SJSA1 (cell line): ENCODE measurements at places on chromosomes 7 and 10. TPM values are rescaled to one million over a fixed set of nuclear protein-coding genes. Genes with fewer than 3 reads are reported as not detected.

- no peak for DNase-seq
- H3K27me3 ChIP-seq: peaks cover 9% of the 10 kb centered on the region
- no peaks in the 10 kb centered on the region for H3K4me1 ChIP-seq
- no peaks in the 10 kb centered on the region for H3K36me3 ChIP-seq
- H3K27ac ChIP-seq: no peak overlapping the region
Measured at GRCh38 chr10:1657479-1657878, 79.8 kb downstream of the ADARB2 start.

DNA sequence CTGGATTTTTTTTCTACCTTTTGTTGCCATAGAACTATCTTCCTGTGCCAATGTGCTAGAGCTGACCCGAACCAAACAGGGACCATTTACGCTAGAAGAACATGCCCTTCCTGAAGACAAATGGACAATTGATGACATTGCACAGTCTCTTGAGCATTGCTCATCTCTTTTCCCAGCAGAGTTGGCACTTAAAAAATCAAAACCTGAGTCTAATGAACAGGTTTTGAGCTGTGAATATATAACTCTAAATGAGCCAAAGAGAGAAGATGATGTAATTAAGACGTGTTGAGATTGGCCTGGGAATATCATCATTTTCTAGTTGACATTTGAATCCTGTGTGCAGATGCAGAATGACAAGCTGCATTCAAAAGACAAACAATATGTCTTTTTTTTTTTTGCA is 37.1 kb downstream of the TRUB1 start:
- peaks cover 9% of the 10 kb centered on the region; the same call in 1 of the 2 replicates for H3K4me1 ChIP-seq
- H3K4me3 ChIP-seq: no peak overlapping the region
- no peak overlapping the region for H3K27ac ChIP-seq
- peaks cover 12% of the 10 kb centered on the region; the same call in 1 of the 2 replicates for H3K36me3 ChIP-seq
- DNase-seq: no peak

Gene CYP2C9
- total RNA-seq: not detected in 2 replicates

GRCh38 chr7:6442114-6442513 is 5.6 kb downstream of the DAGLB start:
- peak; percentile 66 for DNase-seq
- peak overlapping the region; percentile 100 for H3K27ac ChIP-seq
- H3K4me3 ChIP-seq: no peak overlapping the region
- H3K36me3 ChIP-seq: peaks cover 42% of the 10 kb centered on the region

GRCh38 chr7:38310591-38311101 is 37.2 kb upstream of the TARP start:
- H3K27me3 ChIP-seq: peaks cover 33% of the 10 kb centered on the region
- DNase-seq: no peak
- H3K27ac ChIP-seq: no peak overlapping the region
- no peaks in the 10 kb centered on the region for H3K4me1 ChIP-seq
- no peak overlapping the region for H3K4me3 ChIP-seq
- no peaks in the 10 kb centered on the region for H3K36me3 ChIP-seq

Gene ENTPD1
- not detected in 2 replicates for total RNA-seq

- H3K36me3 ChIP-seq: no peaks in the 10 kb centered on the region; the same call in 1 of the 2 replicates
- no peaks in the 10 kb centered on the region for H3K27me3 ChIP-seq
- H3K27ac ChIP-seq: no peak overlapping the region
- DNase-seq: no peak
- peaks cover 6% of the 10 kb centered on the region for H3K4me1 ChIP-seq
Measured at GRCh38 chr10:124671486-124672075, 72.6 kb downstream of the FAM53B start.

GRCh38 chr7:44713680-44714335 is 34.8 kb upstream of the ZMIZ2 start:
- H3K4me1 ChIP-seq: no peaks in the 10 kb centered on the region
- no peaks in the 10 kb centered on the region for H3K27me3 ChIP-seq
- no peak overlapping the region for H3K27ac ChIP-seq
- H3K4me3 ChIP-seq: no peak overlapping the region
- H3K36me3 ChIP-seq: peaks cover 3% of the 10 kb centered on the region; the same call in 1 of the 2 replicates

DNA sequence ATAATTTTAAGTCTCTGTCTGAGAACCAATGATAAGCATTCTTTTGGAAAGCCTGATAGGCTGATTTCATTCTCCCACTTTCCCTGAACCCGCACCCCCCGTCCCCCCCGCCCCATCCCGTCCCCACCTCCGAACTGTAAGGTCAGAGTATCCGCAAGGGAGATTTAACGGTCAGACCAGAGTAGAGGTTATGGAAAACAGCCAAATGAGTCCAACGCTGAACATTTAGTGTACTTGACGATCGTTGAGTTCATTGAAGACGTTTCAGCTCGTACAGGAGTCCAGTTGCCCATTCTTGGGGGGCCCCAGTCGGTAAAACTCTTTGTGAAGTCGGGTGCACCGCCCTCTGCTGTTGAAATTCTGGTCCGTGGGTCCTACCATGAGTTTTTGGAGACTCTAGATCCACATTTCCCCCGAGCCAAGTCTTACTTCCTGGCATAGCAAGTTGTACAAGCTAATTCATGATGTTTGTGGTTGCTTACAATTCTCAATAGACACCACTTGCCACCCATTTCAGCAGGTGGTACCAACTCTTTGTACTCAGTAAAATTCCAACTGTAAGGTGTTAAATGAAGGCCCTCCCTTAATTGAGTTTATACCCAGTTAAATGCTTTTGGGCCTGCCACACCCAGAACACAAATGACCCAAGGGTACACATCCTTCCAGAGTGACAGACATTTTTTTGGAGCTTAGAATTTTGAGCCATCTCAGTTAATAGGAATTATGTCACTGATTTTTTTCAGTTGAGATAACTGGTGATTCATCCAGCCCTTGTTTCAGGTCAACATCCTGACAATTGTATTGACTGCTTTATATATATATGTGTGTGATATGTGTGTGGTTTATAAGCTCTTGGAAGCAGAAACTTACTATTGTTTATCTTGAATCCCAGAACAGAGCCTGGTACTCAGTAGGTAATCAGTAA is 1.2 kb downstream of the MARCHF5 start:
- peak; percentile 43 for DNase-seq
- peak overlapping the region; percentile 81 for H3K4me3 ChIP-seq
- H3K27me3 ChIP-seq: no peaks in the 10 kb centered on the region
- peaks cover 20% of the 10 kb centered on the region for H3K36me3 ChIP-seq

- no peak for DNase-seq
- no peaks in the 10 kb centered on the region for H3K27me3 ChIP-seq
- H3K27ac ChIP-seq: no peak overlapping the region
- H3K4me1 ChIP-seq: peaks cover 10% of the 10 kb centered on the region
Measured at GRCh38 chr10:26481914-26482550, 43.9 kb downstream of the APBB1IP start.

Gene ASZ1
- total RNA-seq: not detected in 2 replicates

DNA sequence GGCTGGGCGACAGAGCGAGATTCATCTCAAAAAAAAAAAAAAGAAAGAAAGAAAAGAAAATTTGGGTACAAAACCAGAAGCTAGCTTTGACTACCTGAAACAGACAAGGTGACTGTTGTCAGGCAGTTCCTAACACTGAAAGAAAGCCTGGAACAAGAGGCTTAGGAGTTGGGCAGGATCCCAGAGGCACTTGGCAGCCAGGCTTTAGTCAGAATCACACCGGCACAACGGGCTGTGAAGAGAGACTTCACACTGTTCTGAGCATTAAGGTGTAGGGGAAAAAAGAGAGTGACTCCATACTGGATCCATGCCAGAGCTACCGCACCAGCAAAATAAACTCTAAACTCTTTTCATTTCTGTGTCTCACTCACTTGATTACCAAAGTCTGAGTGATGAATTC is 130.8 kb downstream of the ZNF467 start:
- no peak overlapping the region for H3K27ac ChIP-seq
- no peak overlapping the region for H3K4me3 ChIP-seq
- H3K27me3 ChIP-seq: peaks cover 6% of the 10 kb centered on the region; the same call in 1 of the 2 replicates

- H3K27me3 ChIP-seq: no peaks in the 10 kb centered on the region
- DNase-seq: no peak
- H3K27ac ChIP-seq: no peak overlapping the region
- H3K4me1 ChIP-seq: no peaks in the 10 kb centered on the region; the same call in 1 of the 2 replicates
Measured at GRCh38 chr7:16357921-16358320, 63.4 kb downstream of the CRPPA start.

Gene TUBB8
- 0.28 and 0.68 TPM in 2 replicates for total RNA-seq

- no peak overlapping the region for H3K4me3 ChIP-seq
- no peaks in the 10 kb centered on the region for H3K27me3 ChIP-seq
- no peaks in the 10 kb centered on the region for H3K4me1 ChIP-seq
- DNase-seq: no peak
Measured at GRCh38 chr10:11210211-11210922, 192.7 kb downstream of the CELF2 start.

Gene VPS37D
- total RNA-seq: 1.0 and 1.8 TPM in 2 replicates

DNA sequence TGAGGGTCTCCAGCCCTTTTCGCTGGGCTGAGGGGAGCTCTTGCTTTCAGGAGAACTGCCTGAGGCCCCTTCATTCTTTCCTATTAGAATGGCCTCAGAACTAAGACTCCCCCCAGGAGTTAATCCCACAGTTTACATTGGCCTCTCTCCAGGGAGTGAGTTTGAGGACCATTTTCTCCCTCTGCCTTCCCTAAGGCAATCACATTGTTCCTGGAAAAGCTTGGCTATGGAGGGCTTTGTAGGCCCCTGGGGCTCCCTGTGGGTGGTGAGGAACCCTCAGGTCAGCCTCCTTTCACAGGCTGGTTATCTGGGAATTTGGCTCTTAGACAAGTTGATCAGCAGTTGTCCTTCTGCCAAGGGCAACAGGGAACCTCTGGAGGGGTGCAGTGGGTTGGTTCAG is 343.7 kb downstream of the RPS24 start:
- no peaks in the 10 kb centered on the region for H3K27me3 ChIP-seq
- no peak overlapping the region for H3K4me3 ChIP-seq
- H3K4me1 ChIP-seq: peaks cover 21% of the 10 kb centered on the region

- no peaks in the 10 kb centered on the region for H3K36me3 ChIP-seq
- no peak overlapping the region for H3K27ac ChIP-seq
- H3K4me3 ChIP-seq: no peak overlapping the region
- DNase-seq: no peak
Measured at GRCh38 chr7:48899932-48900331, 24.4 kb upstream of the CDC14C start.

DNA sequence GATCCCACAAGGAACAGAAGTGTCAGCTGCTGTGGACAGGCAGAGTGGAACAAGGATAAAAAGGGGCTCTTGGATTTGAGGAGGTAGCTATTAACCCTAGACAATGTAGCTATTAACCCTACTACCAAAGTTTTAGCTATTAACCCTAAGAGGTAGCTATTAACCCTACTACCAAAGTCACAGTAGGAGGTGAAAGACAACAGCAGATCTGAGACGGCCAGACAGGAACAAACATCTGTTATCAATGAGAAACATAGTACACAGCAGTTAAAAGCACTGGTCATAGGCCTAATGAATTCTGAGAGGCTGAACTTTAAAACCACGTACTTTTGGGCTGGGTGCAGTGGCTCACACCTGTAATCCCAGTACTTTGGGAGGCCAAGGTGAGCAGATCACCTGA is 11.9 kb downstream of the ERCC6 start:
- H3K4me1 ChIP-seq: no peaks in the 10 kb centered on the region
- H3K27me3 ChIP-seq: no peaks in the 10 kb centered on the region
- H3K36me3 ChIP-seq: peaks cover 69% of the 10 kb centered on the region

Gene UPK3B
- total RNA-seq: 0.11 TPM in 1 of 2 replicates, not detected in the other

GRCh38 chr7:146479040-146479439 is 362.4 kb downstream of the CNTNAP2 start:
- no peak overlapping the region for H3K4me3 ChIP-seq
- H3K36me3 ChIP-seq: no peaks in the 10 kb centered on the region
- no peaks in the 10 kb centered on the region for H3K4me1 ChIP-seq
- DNase-seq: no peak
- no peaks in the 10 kb centered on the region for H3K27me3 ChIP-seq

DNA sequence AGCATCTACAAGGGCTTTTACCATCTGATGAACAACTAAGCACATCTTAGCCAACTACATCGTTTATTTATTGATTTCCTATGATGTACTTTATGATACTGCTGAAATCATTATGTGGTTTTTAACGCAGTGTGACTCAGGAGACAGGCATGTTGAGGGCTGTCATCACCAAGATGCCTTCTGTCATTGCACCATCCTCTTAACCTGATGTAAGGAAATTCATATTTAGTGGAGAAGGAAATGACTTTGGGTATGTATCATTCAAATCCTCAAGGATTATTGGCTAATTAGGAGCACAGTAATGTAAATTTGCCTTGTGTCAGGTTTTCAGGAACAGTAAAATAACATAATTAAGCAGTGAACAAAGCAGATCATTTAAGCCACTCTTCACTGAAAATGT is 138.5 kb upstream of the MGMT start:
- no peak overlapping the region for H3K4me3 ChIP-seq
- no peak overlapping the region for H3K27ac ChIP-seq
- DNase-seq: no peak
- no peaks in the 10 kb centered on the region for H3K36me3 ChIP-seq
- H3K4me1 ChIP-seq: no peaks in the 10 kb centered on the region

DNA sequence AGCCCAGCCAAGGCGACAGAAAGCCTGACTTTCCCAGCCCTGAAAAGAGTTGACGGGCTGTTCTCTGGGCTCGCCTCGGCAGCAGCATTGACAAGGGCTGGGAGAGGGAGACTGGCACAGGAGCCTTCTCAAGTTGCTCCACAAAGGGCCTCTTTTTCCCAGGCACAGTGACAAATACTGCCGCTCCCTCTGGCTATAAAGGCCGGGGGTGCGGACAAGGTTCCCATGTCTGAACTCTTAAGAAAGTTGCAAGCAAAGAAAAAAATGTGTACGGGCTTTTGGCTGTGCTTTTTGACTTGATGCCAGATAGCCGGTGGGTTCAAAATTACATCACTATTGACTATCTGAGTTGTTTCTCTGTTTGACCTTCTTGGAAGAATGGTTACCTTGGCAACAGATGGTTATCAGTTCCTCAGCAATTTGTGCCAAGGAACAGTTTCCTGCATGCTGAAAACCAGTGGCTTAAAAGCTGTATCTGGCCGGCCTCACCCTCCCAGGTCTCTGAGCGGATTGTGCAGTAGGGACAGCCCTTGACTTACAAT is 115.9 kb upstream of the EEPD1 start:
- no peak for DNase-seq
- H3K36me3 ChIP-seq: no peaks in the 10 kb centered on the region
- H3K4me1 ChIP-seq: peaks cover 10% of the 10 kb centered on the region
- no peaks in the 10 kb centered on the region for H3K27me3 ChIP-seq
- no peak overlapping the region for H3K4me3 ChIP-seq
- H3K27ac ChIP-seq: no peak overlapping the region

Gene PRLHR
- total RNA-seq: not detected in 2 replicates

Gene SPDYE1
- not detected in 2 replicates for total RNA-seq

DNA sequence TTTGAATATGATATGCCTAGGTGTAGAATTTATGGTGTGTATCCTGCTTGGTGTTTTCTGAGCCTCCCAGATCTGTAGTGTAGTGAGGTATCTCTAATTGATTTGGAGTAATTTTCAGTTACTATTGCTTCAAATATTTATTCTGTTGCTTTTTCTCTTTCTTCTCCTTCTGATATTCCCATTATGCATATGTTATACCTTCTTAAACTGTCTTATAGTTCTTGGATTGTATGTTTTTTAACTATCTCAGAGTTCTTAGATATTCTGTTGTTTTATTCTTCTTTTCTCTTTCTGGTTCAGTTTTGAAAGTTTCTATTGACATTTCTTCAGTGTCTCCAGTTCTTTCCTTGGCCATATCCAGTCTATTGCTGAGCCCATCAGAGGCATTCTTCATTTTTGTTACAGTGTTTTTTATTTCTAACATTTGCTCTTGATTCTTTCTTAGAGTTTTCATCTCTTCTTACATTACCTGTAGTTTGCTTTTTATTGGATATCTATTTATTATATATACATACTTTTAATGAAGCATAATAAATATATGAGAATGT is 205.4 kb upstream of the LRGUK start:
- H3K36me3 ChIP-seq: no peaks in the 10 kb centered on the region
- no peak overlapping the region for H3K4me3 ChIP-seq
- no peak overlapping the region for H3K27ac ChIP-seq
- DNase-seq: no peak
- no peaks in the 10 kb centered on the region for H3K4me1 ChIP-seq

GRCh38 chr7:32935558-32935957 is 21.7 kb upstream of the FKBP9 start:
- no peaks in the 10 kb centered on the region for H3K27me3 ChIP-seq
- DNase-seq: no peak
- H3K4me3 ChIP-seq: no peak overlapping the region
- peaks cover 18% of the 10 kb centered on the region for H3K36me3 ChIP-seq

Gene ZNF488
- total RNA-seq: 0.09 and 1.2 TPM in 2 replicates
